ENCODE measurements at places on chromosomes 11 and 22.

GRCh38 chr11:70281156-70281609, 10.7 kb downstream of the PPFIA1 start:
- DNase-seq = no peak

DNA sequence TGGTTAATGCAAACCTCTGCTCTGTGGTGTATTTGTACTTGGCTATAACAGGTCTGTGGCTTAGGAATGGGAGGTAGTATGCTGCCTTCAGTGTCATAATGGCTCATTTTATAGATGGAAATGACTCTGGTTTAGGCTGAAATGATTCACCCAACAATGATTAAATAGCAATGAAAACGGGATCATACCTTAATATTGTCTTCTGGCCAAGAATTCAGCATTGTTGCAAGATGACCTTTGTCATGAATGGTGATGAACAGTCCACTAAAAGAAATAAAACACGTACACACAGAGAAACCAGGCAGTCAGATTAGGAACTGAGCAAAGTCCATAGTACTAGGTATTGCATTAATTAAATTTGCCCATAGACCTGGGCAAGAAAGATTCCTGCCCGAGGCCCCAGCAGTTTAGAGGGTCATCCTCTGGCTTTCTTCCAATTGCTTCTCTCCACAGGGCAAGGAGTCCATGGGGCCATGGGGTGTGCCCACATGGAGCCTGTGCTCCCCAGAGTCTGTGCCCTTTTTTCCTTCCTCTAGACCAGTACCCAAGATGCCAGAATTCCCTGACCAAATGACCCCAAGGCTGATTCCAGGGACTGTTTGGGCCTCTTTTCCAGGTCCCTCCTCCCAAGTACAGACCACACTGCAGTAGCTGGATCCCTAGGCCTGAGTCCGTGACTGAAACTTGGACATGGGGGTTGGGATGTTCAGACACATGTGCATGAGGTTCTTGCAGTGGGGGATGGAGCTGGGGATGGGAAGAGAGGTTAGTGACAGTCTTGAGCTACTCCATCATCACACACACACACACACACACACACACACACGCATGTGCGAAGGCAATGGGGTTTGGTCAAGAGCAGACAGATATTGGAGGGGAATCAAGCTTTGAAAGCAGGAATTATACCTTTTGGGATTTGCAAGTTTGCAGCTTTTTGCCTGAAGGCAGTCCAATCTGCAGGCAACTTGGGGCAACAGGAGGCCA, 134.2 kb downstream of the CCDC81 start:
- DNase-seq = no peak

DNA sequence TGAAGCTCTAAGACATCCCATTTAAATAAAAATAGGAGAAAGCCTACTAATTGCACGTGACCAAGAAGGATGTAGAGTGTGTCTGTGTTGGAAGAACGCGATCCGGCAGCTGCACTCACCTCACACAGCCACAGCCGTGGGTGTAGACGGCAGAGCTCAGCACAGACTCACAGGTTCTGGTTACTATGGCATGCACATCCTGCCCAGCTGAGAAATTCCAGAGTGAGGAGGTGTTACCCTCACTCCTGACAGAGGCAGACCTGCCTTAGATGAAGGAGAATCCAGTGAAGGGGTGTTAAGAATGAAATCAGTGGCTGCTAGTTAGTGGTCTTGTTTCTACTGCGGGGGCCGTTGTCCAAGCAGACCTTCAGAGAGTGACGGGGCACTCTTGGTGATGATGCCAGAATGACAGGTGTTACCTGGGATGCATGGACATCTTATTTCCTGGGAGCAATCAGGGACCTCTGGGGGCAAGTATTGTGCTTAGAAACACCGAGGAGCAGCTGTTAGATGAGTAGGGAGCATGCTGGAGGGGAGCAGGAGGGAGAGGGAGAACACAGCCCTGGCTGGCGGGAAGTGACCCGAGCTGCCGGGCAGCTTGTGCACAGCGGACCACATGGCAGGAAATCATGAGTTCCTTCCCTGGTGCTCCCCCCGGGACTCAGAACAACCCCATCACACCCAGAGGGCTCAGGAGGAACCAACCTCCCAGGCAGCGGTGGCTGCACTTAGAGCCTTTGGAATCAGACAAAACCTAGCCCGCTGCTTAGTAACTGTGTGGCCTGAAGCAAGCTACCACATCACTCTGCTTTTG, 12.3 kb downstream of the KCNJ5 start:
- DNase-seq = no peak

- no peak for DNase-seq
These were observed 207.1 kb upstream of the ARHGAP20 start for GRCh38 chr11:110919241-110919922.

- no peak for DNase-seq
These were observed 41.5 kb upstream of the MYEOV start for GRCh38 chr11:69252490-69252837.

DNA sequence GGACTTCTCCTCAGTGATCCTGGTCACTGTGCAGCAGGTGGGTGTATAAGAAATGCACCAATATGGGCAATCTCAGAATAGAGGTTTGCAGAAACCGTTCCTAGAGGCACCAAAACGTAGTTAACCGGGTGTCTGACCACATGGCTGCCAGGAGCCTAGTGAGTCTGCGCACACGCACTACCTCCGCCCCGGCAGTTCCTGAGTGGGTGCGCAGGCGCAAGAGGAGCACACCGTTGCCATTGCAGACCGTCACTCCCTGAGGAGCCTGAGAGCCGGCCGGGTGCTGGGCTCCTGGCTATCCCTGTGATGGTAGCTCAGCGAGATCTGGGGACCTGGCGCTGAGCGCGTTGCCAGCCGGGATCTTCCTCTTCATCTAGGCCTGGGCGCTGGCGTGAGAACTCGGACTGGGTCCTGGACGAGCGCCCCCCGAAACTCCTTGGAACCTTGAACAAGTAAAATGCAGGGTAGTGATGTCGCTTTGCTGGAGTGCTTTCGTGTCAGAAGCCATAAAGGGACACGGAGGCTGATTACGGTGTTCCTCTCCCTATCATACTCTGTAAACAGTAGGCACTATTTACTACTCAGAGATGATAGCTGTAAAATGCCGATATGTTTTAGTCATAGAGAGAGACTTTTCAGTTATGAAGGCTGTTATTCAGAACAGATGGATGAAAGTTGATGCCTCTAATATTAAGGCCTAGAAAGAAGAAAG, at the start of gene MS4A13:
TSS of gene MS4A13 (plus strand) at position 249 of the 712 bp plus-strand sequence. CDS start 2,692 bp downstream, outside the sequence.
- no peak for DNase-seq

GRCh38 chr11:792873-793272, 3.0 kb upstream of the CEND1 start:
- DNase-seq = no peak

- no peak for DNase-seq
These were observed 729 bp upstream of the CHKB start for GRCh38 chr22:50583294-50583861.

DNA sequence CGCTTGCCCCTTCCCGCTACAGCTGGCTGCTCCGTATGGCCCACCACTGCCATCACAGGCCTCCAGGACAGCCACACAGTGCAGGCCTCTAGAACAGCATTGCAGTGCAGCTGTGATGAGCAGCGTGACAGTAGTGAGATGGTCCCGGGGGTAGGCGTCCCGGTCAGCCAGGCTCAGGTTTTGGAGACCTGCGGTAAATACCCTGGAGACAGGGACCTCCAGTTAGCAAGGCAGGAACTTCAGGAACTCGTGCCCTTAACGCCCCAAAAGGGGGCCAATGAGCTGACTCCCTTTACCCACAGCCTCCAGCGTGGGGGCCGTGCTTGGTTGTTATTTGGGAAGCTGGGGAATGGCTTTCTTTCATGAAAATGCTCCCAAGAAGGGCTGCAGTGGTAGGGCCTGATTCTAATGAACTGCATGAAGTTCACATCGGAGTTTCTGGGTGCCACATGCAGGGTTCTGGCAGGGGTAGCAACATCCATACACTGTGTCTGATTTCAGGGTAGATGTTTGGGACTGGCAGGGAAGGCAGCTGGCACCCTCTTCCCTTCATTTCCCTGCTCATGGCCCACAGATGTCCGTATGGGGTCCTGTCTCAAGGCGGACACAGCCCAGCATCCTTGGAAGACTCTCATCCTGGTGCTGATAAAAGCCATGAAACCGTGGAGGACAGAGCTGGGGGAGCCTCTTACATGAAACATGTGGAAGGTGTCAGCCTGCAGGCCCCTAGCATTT, 440.5 kb downstream of the TBC1D22A start:
- no peak for DNase-seq

DNA sequence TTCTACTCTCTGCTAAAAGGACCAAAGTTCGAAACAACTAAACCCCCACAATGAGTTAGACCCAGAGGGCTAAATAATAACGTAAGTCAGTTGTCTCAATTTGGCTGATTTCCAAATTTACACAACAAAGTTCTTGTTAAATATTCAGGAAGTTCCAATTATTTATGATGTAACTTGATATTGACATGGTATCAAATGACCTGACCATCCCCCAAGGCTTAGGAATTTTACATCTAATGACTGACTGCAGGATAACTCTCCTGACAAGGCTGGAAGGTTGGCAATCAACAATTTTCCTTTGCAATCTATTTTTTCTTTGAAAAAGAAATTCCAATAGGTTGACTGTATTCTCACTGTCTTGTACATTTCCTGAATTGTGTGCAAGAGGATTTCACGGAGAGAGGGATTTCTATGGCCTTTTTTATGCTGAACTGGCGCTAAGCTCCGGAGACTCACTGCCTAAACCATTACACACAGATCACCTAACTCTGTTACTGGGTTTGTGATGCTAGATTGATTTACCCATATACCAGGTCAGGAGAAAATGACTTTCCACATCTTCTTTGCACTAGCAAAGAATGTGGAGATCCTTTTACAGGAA, 9.6 kb upstream of the CDON start:
- no peak for DNase-seq

DNA sequence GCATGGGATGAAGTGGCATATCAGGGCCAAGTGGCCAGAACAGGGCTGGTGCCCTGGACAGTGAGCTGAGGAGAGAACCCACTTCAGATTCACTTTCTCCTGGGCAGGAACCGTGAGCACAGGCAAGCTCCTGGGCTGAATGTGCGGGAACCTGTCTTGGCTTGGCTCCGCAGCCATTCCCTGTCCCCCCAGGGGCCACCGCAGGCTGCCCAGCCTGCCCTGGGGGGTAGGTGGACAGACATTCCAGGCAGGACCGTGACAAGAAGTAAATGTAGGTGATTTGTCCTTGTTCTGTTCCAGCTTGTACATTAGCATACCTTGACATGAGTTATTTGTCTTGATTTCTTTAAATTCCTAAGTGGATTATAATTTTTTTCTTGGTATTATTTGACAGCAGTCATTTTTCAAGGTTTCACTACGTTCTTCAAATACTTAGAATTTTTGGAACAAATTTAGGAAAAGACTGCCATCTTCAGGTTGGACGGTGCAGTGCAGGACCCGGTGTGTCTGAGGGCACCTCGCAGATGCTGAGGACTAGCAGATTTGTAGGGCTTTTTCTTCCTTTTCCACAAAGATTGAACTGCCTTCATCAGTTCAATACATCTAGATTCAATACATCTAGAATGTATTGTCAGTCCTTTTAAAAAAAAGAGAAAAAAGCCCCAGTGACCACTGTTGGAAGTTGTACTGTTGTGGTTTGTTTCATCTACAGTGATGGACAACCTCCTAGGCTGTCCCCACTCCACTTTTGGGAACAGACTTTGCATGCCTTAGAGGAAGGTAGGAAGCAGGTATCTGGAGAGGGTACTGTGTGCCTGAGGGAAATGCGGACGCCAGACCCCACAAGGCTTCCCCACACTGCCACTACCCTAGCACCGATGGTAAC, 115.1 kb upstream of the RASSF10 start:
- no peak for DNase-seq

- no peak for DNase-seq
These were observed 419.8 kb upstream of the CCDC179 start for GRCh38 chr11:23280088-23280487.

GRCh38 chr22:42419243-42419881, 12.8 kb downstream of the NFAM1 start:
- DNase-seq = no peak

GRCh38 chr22:35564975-35565867, 24.6 kb downstream of the RASD2 start:
- DNase-seq = no peak

DNA sequence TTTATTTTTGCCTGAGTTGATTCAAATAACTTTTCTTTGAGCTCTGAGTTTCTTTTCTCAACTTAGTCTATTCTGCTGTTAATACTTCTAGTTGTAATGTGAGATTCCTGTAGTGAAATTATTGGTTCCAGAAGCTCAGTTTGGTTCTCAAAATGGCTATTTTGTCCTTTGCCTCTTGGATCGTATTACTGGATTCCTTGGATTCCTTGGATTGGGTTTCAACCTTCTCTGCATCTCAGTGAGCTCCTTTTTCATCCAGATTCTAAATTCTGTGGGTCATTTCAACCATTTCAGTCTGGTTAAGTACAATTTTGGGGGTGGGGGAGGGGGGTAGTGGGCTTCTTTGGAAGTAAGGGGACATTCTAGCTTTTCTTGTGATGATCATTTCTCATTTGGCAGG, 341.1 kb upstream of the CNTN5 start:
- DNase-seq = no peak

DNA sequence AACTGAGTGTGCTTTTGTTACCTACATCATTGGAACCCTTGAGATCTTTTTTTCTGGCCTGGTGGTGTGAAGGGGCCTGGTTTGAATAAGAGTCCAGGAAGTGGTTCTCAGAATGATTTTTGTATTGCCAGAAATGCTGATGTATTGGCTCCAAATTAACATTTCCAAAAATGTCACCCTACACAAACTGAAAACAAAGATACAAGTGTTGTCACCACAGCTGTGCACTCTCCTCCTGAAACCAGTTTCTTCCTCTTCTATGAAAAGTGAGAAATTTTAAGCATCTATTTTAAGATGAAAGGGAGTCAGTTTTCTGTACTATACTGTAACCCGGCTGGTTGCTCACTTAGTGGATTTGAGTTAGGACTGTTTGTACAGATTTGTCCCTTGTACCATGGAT, 218.8 kb downstream of the PGR start:
- no peak for DNase-seq

GRCh38 chr11:123183391-123184099, 11.5 kb downstream of the CLMP start:
- no peak for DNase-seq

GRCh38 chr11:19453651-19454257, 213.0 kb upstream of the E2F8 start:
- no peak for DNase-seq

DNA sequence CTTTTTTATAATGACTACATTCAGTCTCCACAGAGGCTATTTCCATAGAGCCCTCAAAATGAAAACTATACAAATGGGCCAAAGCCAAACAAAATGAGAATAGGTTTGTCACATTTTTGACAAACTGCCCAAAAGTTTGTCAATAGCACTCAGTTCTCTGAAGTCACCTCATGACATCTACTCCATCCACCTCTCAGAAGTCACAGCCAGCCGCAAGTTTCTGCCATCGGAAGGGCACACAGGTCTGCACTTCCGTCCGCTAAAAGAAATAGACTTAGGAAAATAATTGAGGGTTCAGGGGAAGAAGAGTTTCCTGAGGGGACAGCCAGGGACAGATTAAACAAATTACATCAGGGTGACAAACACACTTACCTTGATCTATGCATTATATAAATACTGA, 55.4 kb upstream of the JAM3 start:
- DNase-seq = no peak

GRCh38 chr11:15651816-15652215, 537.1 kb downstream of the INSC start:
- DNase-seq = no peak

GRCh38 chr11:102147015-102147414, 36.8 kb downstream of the YAP1 start:
- DNase-seq = no peak

All from D721Med (cell line).